ENCODE measurements at places on chromosomes 1 and 21. TPM values are rescaled to one million over a fixed set of nuclear protein-coding genes. Genes with fewer than 3 reads are reported as not detected.

DNA sequence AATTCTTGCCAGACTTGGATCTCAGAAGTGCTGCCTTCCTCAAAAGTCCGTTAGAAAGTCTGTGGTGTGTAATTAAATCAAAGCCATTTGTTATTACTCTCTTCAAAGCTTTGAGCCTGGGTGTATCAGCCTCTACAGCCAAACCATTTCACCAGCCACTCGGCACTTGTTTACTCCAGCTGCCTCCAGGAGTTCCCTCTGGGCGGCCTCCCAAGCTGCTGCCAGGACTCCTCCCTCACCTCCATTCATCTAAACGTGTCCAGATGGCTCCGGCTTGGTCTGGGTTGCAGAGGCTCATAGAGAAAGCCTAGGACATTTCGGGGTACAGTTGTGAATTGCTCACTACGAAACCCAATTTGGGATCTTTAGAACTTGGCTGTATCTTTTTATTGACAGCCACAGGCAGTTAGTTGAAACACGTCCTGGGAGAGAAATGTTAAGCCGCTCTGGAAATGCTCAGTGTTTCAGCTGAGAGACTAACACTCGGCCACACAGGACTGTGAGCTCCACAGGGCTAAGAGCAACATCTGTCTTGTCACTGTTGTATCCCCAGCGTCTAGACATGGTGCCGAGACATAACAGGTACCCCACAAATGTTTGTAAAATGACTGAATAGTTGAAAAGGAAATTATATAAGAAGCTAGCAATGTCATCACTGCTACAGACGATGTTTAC, 116.9 kb upstream of the NGF start:
- no peak overlapping the region for H3K27ac ChIP-seq
- no peaks in the 10 kb centered on the region for H3K36me3 ChIP-seq
- no peaks in the 10 kb centered on the region for H3K4me1 ChIP-seq
- DNase-seq: no peak

DNA sequence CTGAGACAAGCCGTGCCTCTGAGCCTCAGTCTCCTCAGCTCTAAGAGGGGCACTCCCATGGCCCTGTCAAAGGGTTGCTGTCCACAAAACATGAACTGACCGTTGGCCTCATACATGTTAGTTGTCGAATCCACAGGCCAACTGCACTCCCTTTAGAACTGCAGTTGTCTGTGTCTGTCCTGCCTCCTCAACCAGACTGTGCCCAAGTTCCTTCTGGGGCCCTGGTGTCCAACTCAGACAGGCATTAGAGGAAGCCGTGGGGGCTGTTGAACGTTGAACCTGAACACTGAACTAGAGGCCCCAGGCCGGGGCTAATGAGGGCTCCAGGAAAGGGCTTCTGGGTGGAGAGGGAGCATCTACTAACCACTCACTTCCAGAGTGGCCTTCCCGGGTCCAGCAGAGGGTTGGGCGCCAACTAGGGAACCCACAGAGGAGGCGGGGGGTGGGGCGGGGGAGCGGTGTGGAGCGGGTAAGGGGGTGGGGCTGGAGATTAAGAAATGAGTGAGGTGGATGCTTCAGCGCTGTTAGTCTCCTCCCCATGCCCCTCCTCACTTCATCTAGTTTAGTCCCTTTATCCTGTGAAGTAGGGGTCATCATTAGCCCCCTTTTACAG, at the start of gene RAB42:
Gene RAB42 (plus strand): TSS at position 558 of the 613 bp plus-strand sequence. CDS start 247 bp downstream, outside the sequence.
- no peaks in the 10 kb centered on the region for H3K36me3 ChIP-seq
- DNase-seq: peak; percentile 43
- no peak within 1 kb of the TSS for H3K4me3 ChIP-seq
- H3K4me1 ChIP-seq: peaks cover 3% of the 10 kb centered on the region

DNA sequence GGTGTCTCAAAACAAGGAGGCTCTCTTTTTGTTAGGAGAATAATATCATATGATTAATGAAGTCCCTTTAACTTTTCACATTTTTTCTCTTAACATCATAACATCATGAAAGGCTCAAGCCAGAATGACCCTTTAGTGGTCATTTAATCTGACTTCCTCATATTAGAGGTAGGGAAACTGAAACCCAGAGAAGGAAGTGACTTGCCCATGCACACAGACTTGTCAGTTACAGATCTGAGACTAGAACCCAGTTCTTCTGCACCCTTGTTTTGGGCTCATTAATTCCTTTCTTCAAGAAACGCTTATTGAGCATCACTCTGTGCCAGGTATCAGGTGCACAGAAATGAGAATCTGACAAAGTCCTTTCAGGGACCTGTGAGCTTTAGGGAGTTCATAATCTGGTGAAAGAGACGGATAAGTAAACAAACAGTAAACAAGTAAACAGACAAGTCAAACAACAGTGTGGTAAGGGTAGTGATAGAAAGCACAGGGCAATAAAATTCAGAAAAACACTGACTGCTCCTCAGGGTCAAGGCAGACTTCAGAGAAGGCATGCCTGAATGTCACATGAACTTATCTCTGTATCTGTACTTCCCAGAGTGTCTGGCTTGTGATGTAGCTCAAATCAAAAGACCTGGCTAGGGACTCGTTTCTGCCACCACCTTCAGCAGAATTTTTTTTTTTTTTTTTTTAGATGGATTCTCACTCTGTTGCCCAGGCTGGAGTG, 38.3 kb upstream of the OSBPL9 start:
- H3K4me1 ChIP-seq: no peaks in the 10 kb centered on the region
- H3K4me3 ChIP-seq: no peak overlapping the region
- no peak overlapping the region for H3K27ac ChIP-seq
- no peaks in the 10 kb centered on the region for H3K36me3 ChIP-seq

- peaks cover 43% of the 10 kb centered on the region for H3K36me3 ChIP-seq
- peaks cover 3% of the 10 kb centered on the region for H3K4me1 ChIP-seq
- no peak overlapping the region for H3K4me3 ChIP-seq
- DNase-seq: no peak
Observed at GRCh38 chr1:230693221-230693620, 20.7 kb downstream of the AGT start.

- no peaks in the 10 kb centered on the region for H3K27me3 ChIP-seq
- no peak for DNase-seq
- no peaks in the 10 kb centered on the region for H3K4me1 ChIP-seq
- H3K36me3 ChIP-seq: no peaks in the 10 kb centered on the region
- H3K4me3 ChIP-seq: no peak overlapping the region
Observed at GRCh38 chr1:94629259-94630181, 88.0 kb upstream of the F3 start.

GRCh38 chr1:8988618-8988967, 37.6 kb downstream of the SLC2A7 start:
- no peak overlapping the region for H3K27ac ChIP-seq
- H3K27me3 ChIP-seq: no peaks in the 10 kb centered on the region
- no peaks in the 10 kb centered on the region for H3K4me1 ChIP-seq

CDC42BPA gene
- polyA plus RNA-seq: 5.8 TPM

DNA sequence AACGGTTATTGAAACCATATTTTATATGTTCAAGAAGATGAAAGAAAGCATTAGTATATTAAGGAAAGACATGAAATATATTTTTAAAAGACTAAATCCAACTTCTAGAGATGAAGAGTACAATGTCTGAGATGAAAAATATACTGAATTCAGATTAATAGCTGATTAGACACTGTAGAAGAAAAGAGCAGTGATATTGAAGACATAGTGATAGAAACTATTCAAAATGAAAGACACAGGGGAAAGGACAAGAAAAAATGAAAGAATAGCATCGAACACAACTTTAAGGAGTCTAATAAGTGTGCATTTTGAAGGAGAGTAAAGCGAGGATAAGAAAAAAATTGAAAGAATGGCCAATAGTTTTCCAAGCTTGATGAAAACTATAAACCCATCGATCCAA, 11.2 kb upstream of the IFNAR1 start:
- no peaks in the 10 kb centered on the region for H3K36me3 ChIP-seq
- no peaks in the 10 kb centered on the region for H3K27me3 ChIP-seq
- H3K27ac ChIP-seq: no peak overlapping the region
- H3K4me1 ChIP-seq: no peaks in the 10 kb centered on the region
- H3K4me3 ChIP-seq: no peak overlapping the region

GRCh38 chr1:111878649-111879048, 110.8 kb downstream of the KCND3 start:
- H3K27me3 ChIP-seq: no peaks in the 10 kb centered on the region
- no peak overlapping the region for H3K4me3 ChIP-seq
- DNase-seq: no peak
- H3K4me1 ChIP-seq: peaks cover 8% of the 10 kb centered on the region
- no peaks in the 10 kb centered on the region for H3K36me3 ChIP-seq

DNA sequence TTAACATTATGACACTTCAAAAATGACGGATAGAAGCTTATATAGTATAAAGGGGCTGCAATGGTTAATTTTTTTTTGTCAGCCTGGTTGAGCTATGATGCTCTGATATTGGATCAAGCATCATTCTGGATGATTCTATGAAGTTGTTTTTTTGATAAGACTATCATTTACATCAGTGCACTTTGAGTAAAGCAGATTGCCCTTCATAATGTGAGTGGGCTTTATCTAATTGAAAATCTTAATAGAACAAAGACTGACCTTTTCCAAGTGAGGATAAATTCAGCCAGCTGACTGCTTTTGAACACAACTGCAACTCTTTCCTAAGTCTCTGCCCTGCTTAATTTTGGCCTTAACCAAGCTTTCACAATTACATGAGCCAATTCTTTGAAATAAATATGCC, 1476.2 kb downstream of the NCAM2 start:
- no peak overlapping the region for H3K4me3 ChIP-seq
- H3K4me1 ChIP-seq: no peaks in the 10 kb centered on the region
- H3K27ac ChIP-seq: no peak overlapping the region

- H3K27ac ChIP-seq: peak overlapping the region; percentile 59
- no peaks in the 10 kb centered on the region for H3K36me3 ChIP-seq
- DNase-seq: no peak
- H3K4me3 ChIP-seq: no peak overlapping the region
Observed at GRCh38 chr1:99756598-99756997, 9.8 kb downstream of the FRRS1 start.

DNA sequence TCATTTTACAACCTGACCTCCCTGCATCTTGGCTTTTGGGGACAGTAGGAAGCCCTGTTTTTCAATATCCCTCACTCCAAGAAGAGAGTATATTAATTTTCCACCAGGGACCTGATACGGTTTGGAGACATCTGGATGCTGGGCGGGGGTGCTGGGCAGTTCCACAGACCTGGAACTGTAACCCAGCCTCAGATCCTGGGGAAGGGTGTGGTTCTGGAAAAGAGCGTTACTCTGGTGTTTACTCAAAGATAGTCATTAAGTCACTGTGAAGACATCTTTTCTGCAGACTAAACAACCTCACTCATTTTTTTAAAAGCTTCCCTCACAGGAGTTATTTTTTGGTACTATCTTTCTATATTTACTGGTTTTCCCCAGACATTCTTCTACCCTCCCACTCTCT, 189.8 kb downstream of the CLIC6 start:
- H3K36me3 ChIP-seq: peaks cover 20% of the 10 kb centered on the region
- H3K27ac ChIP-seq: no peak overlapping the region
- H3K27me3 ChIP-seq: no peaks in the 10 kb centered on the region
- DNase-seq: peak; percentile 12
- no peak overlapping the region for H3K4me3 ChIP-seq

- H3K4me1 ChIP-seq: no peaks in the 10 kb centered on the region
- H3K27ac ChIP-seq: no peak overlapping the region
- no peaks in the 10 kb centered on the region for H3K27me3 ChIP-seq
- no peaks in the 10 kb centered on the region for H3K36me3 ChIP-seq
- DNase-seq: no peak
- no peak overlapping the region for H3K4me3 ChIP-seq
Observed at GRCh38 chr1:65670518-65670917, 122.2 kb upstream of the PDE4B start.

DNA sequence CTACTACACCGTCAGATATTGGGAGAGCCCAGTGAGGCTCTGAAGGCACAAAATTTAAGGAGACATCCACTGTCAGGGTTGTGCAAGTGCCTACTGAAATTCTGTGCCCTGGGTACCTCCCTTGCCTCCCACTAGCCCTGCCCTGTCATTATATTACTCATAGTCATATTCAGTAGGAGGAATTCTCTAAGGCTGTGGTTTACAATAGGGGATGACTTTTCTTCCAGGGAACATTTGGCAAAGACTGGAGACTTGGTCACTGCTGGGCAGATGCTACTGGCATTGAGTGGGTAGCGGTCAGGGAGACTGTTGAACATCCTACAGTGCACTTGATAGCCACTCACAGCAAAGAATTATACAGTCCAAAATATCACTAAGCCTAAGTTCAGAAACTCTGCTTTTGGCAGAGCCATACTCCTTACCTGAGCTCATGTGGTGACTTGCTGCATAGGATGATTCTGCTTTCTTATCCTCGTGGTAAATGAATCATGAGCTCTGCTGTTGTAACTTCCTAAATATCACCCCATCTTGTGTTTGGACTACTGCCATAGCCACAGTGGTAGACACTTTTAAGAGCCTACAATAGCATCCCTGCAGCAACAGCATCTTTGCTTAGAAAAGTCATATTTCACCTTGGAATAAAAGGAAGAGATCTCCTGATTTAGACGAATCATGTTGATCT, 563.4 kb upstream of the PLXNA2 start:
- no peak overlapping the region for H3K4me3 ChIP-seq
- no peaks in the 10 kb centered on the region for H3K4me1 ChIP-seq
- DNase-seq: no peak
- no peaks in the 10 kb centered on the region for H3K36me3 ChIP-seq
- H3K27ac ChIP-seq: no peak overlapping the region

DNA sequence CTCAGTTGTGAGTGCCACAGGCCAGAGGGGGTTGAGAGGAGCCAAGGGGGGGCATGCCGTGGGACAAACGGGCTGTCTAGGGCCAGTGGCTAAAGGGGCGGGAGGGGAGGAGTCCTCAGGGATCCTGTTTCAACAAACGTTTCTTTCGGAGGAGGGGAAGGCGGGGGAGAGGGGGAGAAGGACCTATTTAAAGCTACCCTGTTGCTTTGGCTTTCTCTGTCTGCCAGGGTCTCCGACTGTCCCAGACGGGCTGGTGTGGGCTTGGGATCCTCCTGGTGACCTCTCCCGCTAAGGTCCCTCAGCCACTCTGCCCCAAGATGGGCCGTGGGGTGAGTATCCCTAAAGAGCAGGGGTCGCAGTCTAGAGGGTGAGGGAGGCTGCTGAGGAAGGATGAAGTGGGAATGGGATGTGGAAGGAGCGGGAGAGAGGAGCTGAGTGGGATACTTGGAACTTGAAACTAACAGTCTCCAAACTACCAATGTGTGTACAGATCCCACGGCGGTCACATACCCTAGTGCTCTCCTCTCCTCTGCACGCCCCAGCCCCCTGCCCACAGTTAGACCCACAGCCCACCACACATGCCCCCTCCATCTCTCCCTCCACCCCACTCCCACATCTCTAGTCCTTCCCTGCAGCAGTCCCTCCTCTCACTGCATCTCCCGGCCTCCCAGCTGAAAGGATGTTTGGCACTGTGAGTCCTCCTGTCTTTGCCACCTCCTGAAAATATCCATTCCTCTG, at the start of gene ATP1A2:
Gene ATP1A2 (plus strand): TSS at position 215 of the 738 bp plus-strand sequence. CDS start 103 bp downstream, at position 318.
- no peak within 1 kb of the TSS for H3K4me3 ChIP-seq
- no peak for DNase-seq
- H3K4me1 ChIP-seq: no peaks in the 10 kb centered on the region
- H3K27ac ChIP-seq: no peak within 1 kb of the TSS

All from liver (tissue), 10 donors.